Hepatic stellate cell (primary cell): ENCODE measurements at places on chromosomes 5 and 9.

- DNase-seq: no peak
These were observed 4.3 kb upstream of the RAI14 start for GRCh38 chr5:34651791-34652190.

DNA sequence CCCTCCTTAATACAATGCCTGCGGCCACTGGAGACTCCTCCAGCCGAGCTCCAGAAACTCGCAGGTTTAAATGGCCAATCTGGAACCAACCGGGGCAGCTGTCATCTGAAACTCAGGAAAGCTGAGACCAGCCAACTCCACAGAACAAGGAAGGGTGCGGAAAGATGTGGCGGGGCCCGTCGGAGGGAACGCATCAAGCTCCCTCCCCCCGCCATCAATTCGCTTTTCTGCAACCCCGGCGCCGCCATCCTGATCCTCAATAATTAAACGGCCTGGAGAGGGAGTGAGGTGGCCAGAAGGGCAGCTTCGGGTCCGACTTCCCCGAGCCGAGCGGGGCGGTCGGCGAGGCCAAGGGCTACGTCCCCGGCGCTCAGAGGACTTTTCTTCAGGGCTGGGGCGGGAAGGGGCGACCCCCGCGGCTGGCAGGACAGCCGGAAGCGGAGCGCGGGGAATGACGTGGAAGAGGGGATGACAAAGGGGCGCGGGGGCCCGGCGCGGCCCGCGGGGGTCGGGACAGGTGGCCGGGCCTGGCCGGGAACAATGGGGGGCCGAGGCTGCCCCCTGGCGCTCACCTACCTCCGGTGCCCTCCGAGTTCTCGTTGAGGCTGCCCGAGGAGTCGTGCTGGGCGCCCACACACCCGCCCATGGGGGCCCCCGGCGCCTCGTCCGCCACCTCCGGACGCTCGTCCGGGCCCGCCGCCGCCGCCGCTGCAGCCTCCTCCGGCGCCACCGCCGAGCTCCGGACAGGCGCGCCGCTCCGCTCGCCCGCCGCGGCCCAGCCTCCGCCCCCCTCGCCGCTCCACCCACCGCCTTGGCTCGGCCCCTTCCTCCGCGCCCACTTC is at the start of gene UBTD2:
Gene UBTD2 (minus strand): TSS at position 745 of the 842 bp plus-strand sequence. CDS start 99 bp downstream, at position 646.
- DNase-seq: peak; percentile 90

DNA sequence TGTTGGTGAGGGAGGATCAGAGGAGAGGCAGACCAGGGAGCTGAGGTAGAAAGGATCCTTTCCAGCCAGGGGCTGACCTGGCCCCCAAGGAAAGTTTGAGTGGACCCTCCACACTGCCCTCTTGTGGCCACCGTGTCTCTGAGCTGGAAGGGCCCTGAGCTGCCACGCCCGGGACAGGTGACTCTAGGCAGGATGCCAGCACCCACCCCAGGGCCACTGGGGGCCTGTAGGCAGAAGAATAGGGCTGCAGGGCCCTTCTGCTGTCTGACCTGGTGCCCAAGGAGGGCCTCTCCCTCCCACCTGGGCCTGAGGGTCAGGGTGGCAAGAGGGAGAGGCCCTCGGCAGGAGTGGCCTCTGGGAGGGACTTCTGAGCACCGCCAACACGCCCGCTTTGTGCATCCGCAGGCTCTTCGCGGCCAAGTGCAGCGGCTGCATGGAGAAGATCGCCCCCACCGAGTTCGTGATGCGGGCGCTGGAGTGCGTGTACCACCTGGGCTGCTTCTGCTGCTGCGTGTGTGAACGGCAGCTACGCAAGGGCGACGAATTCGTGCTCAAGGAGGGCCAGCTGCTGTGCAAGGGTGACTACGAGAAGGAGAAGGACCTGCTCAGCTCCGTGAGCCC is 76.8 kb downstream of the LMX1B start:
- DNase-seq: no peak

DNA sequence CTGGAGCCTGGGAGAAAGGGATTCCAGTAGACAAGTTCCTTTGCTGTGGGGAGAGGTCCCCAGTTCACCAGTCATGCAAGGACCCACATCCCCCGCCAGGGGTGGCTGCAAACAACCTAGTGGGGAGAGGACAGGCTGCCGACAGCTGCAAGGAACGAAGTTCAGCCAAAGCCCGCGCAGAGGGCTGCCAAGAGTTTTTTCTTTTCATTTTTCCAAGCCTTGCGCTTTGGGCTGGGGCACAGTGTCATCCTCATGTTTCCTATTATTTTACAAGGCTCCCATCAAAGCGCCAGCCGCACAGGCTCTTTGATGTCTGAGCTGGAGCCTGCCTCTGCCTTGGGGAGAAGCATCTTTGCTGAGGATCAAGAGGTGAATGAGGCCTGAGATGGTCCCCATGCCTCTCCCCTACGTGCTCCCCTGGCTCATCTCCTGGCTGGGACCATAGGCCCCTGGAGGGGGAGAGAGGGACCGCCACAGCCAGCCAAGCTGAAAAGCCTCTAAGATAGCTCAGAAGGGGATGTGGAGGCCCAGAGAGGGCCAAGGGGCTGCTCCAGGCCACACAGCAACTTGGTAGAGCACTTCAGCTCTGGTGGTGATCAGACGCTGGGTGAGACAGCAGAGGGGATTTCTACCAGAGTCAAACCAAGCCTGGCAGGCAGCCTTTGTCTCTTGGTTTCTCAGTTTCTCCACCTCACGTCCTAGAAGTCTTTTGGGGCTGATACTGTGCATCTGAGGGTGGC is 50.4 kb upstream of the SYNPO start:
- peak; percentile 55 for DNase-seq

DNA sequence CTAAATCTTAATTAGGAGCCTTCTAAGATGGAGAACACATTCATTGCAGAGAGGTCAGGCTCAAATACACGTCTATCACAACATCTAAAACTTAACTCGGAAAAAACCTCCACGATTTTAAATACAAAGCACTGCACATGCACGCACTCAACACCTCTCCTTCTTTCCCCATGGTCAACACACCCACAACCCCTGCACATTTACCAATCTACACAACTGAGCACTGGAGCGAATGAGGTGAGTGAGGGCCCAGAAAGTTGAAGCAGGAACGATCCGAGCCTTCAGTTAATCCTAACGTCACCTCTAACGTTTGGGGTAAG is 278 bp upstream of the NIPSNAP3A start:
- no peak for DNase-seq

DNA sequence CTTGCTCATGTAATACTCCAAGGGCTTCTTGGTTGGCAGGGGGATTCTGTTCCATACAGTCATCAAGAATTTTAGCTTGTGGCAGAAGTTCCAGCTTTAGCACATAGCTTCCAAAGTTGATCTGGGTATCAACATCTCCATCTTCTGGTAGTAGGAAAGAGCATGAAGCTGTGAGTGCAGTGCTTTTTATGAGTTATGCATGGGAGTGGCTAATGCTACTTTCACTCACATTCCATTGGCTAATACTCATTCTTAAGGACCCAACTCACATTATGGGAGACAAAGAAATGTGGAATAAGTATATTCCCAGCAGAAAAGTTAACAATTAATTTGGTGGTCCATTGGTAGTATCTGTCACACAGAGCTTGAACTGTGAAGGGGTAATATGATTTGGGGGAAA is 194.2 kb upstream of the CHD1 start:
- no peak for DNase-seq

DNA sequence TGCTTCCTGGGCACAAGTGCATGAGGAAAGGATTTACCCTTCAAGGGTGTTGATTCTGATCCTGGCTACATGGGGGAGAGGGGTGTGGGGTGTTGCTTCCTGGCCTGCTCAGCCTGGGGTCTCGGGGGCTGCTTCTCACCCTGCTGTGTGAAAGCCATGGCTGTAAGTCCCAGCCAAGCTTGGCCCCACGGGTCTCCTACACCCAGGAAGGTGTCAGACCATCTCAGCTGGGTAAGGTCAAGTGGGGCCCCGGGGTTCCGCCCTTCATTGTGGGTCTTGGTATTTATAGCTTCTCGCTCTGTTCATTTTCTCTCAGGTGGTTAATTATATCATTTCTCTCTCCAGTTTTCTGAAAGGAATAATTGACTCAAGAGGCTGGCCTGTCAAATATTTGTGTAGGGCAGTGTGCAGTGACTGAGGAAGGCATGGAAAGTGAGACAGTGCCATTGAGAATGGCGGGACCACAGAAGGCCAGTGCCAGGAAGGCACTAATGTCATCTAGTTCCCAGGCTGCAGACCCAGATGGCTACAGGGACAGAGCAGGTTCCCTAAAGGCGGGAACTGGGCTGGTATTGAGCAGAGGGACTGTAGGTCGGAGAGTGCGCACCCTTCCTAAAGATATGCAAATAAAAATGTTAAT is 126.0 kb downstream of the FOXD1 start:
- DNase-seq: no peak

DNA sequence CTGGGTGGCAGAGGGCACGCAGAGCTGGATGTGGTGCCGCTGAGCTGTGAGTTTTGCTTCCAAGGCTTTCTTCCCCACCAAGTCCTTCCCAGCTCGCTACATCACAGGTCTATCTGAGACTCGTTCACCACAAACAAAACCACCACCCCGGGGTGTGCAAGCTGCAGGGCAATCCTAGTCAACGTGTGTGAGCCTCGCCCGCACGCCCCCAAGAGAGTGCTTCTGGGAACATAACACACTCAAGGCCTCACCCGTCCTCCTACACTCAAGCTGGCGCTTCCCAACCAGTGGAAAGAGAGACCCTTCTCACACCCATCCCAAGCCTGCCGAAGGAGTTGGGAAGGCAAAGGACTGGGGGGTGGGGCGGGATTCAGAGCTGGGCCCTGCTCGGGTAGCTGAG is 10.6 kb downstream of the SNAPC4 start:
- no peak for DNase-seq

DNA sequence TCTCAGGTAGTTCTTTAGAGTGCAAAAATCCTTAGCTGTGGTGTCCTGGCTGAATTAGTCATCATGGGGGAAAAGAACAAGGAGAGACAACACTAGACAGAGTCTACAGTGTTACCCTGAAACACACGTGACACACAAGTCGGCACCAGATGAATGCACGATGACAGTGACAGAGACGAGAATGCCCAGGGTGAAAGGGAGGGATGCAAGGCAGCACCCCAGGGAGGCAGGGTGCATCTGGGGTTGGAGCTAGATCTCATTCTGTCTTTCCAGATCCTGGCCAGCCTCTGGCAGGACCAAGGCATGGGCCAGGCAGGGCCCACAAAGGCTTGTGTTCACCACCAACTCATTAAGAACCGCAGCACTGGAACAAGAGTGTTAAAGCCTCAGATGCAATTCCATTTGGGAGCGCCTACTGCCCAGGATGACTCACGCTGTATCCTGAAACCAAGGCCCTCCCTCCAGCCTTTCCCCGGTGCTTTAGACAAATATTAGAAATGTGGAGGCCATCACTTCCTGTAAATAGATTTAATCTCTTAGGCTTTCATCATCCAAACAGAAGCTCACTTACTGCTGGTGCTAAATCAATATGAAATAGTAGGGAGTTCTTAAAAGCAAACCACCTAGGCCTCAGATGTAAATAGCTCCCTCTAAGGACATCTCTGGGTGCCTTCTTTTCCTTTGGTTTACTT is 56.1 kb downstream of the IRX2 start:
- DNase-seq: no peak

GRCh38 chr9:130480673-130481072 is 35.9 kb downstream of the ASS1 start:
- peak; percentile 31 for DNase-seq

DNA sequence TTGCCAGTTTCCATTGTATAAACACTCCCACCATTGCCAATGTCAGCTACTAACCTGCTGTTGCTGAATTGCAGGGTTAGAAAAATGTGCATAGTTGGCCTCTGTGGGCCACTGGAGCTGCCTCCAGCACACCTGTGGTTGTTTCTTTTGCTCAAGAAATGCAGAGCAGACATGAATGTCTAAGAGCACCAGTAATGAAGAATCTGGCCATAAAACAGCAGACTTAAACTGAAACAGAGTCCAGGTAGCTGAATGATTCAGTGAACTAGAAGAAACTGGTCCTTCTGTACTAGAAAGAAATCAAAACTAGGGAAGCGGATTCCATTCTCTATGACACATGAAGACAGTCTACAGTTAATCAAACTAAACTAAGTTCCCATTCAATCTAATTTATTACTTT is 48.2 kb downstream of the NUDT12 start:
- DNase-seq: no peak

GRCh38 chr9:5468850-5469249 is 18.5 kb downstream of the CD274 start:
- DNase-seq: no peak

GRCh38 chr5:135219868-135220267 is 179.2 kb downstream of the MACROH2A1 start:
- no peak for DNase-seq

DNA sequence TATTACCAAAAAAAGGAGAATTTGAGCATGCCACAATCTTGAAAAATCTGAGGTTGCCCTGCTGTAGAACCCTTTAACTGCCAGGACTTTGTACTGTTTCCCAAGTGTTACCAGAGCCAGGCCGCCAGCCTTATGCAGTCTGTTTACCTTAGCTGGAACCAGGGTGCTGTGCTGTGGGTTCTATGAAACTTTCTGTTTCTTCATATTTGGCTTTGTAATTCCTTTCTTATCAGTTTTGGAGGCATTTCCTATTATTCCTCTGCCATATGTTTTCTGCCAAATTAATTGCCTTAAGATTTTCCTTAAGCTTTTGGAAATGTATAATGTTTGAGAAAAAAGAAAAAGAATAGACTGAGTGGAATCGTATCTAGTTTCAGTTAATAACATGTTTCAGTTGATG is 2.1 kb downstream of the S1PR3 start:
- DNase-seq: no peak

GRCh38 chr5:80355686-80356085 is 35.9 kb downstream of the SPZ1 start:
- no peak for DNase-seq

GRCh38 chr9:38482918-38483592 is 58.8 kb upstream of the IGFBPL1 start:
- no peak for DNase-seq

DNA sequence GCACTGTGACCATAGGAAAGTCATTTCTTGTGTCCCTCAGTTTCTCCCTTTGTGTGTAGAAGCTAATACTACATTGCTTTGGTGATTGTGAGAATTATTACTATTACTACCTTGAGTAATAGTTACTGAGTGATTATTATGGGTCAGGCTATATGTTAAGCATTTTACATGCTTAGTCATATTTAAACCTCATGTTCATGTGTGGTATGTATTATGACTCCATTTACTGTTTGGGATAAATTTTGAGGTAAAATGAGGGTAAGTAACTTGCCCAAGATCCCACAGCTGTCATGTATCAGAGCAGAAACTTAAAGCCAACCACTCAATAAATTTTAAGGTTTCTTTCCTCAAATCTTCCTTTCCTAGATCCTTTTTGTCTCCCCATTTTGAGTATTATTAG is 28.3 kb downstream of the SLF1 start:
- no peak for DNase-seq
